ENCODE measurements at places on chromosomes 13 and 19. TPM values are rescaled to one million over a fixed set of nuclear protein-coding genes. Genes with fewer than 3 reads are reported as not detected.

Gene SLC8A2
- 0.12 TPM for polyA plus RNA-seq

Gene ZNF724
- 0.35 TPM for polyA plus RNA-seq

Gene NEK3
- 9.3 TPM for polyA plus RNA-seq

- DNase-seq: no peak
Observed at GRCh38 chr19:29952177-29952576, 10.1 kb downstream of the URI1 start.

GRCh38 chr19:44816301-44816700 is 7.4 kb downstream of the BCAM start:
- DNase-seq: no peak

- no peak for DNase-seq
Observed at GRCh38 chr13:43401361-43401760, 378.0 kb downstream of the DNAJC15 start.

GRCh38 chr19:21749090-21749489 is 18.3 kb downstream of the ZNF100 start:
- DNase-seq: no peak

- no peak for DNase-seq
Observed at GRCh38 chr19:36547001-36547732, 19.1 kb upstream of the ZNF260 start.

- DNase-seq: no peak
Observed at GRCh38 chr13:95231393-95231792, 69.9 kb downstream of the ABCC4 start.
